ENCODE measurements at places on chromosomes 2 and 18.

- no peak for DNase-seq
Observed at GRCh38 chr2:70828914-70829824, 6.4 kb downstream of the CD207 start.

DNA sequence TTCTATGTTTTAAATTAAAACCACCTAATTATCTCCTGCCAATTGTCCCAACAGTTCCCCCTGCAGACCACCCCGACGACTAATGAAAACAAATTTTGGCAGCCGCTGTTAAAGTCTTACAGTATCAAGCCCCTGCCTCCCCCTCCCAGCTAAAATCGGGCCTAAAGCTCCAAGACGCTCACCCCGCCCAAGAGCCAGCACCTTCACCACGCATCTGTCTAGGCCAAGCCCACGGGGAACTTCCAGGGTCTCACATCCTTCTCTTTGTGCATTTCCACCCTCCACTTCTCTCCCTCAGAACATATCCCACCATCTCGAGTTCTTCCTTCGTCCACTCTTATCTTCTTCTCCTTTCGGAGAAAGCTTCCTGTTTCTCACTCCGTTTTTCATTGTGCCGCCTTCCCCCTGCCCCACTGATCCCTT, 445 bp downstream of the PRPF40A start:
- no peak for DNase-seq

DNA sequence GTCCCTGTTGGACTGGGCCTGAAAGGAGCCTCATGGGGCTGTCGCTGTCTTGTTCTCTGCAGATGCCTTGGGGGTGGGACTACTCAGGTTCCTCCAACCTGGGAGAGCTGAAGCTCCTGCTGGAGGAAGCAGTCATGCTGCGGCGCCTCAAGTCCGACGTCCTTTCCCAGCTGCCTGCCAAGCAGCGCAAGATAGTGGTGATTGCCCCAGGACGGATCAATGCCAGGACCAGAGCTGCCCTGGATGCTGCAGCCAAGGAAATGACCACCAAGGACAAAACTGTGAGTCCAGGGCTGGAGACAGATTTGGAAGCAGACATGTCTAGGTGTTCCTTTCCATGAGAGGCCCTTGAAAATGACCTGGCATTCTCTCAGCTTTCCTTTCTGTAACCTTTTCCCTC, 38.5 kb downstream of the SMARCAL1 start:
- DNase-seq = no peak

DNA sequence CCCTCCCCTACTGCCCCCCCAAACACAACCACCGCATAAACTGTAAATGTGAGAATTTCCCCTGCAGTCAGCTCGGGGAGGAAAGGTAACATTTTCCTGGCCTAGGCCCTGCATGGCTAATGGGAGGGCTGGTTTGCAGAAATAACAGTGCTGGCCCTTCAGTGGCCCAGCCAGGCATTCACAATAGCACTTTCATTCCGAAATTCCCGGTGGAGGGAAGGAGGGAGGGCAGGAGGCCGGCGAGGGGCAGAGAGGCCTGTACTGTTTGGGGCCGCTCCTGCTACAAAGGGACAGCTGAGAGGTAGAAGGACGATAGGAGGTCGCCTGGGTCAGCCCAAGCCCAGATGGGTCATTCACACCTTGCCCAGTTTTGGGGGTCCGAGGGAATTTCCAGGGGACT, 11.3 kb downstream of the CYP26B1 start:
- peak; percentile 69 for DNase-seq

- DNase-seq = peak; percentile 75
Observed at GRCh38 chr2:239561446-239562001, 160.7 kb upstream of the HDAC4 start.

DNA sequence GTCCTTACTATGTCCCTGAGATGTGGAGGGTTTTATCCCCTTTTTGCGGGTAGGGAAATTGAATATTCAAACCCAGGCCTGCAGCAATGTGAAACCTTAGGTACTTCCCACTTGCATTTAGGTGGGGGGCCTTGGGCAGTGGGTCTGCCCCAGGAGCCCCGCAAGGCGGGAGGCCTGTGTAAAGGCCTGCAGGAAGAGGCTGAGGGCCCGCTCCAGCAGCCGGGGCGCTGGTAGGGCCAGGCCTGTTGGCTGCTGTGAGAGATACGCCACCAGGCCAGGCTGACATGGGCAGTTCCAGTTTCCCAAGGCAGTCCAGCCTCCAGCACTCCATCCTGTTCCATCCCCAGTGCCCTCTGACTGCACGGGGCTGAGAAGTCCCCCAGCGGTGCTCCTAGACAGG, 64.2 kb downstream of the GBX2 start:
- no peak for DNase-seq

DNA sequence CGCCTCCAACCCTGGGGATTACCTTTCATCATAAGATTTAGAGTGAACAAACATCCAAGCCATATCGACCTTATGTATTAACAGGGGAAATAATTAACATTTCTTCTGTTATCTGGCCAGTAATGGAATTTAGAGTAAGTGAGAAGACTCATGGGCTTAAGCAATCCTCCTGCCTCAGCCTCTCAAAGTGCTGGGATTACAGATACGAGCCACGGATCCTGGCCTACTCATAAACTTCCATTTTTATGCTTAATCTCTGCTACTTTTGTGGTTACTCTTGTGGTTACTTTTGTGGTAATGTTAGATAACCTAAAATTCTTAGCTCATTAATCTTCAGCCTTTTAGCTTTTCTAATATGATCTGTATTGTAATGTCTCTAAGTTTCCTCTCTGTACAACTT, 159.3 kb upstream of the SLC8A1 start:
- DNase-seq = no peak

- DNase-seq = no peak
Observed at GRCh38 chr18:24075767-24076597, 61.4 kb downstream of the TTC39C start.

- no peak for DNase-seq
Observed at GRCh38 chr2:11896386-11896785, 150.0 kb downstream of the LPIN1 start.

DNA sequence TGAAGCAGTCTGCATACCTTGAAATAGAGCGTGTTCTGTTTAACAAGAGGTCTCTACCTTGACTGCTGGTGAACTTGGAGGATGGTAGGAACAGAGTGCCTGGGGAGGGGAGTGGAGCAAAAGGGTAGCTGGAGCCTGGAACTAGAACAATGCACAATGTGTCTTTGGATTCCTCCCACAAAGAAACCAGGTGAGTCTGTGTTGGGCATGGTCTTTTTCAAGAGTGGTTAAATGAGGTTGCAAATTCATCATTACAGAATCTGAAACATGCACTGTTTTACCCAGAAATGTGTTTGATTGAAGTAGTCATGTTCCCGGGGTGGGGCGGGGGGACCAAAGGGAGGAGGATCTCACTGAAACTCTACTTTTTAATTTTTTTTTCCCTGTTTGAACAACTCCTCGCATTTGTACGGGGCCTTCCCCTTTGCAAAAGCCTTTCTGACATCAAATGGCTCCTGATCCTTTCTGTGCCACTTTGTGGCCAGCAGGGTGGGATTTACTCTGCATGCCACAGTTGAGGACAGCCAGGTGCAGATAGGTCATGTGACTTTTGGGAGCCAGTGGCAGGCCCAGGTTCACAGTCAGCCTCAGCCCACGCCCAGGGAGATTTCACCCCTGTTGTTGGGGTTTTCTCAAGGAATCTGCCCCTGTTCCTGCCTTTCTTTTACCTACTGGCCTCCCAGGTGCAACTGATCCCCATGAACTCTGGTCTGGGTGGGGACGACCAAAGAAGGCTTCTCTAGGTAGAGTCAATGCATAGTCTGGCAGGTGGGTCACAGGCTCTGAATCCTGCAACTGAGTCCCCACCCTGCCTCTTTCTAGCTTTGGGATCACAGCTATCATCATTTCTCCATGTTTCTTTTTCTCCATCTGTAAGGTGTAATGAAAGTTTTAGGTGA, 28.2 kb downstream of the MYCN start:
- DNase-seq = no peak

DNA sequence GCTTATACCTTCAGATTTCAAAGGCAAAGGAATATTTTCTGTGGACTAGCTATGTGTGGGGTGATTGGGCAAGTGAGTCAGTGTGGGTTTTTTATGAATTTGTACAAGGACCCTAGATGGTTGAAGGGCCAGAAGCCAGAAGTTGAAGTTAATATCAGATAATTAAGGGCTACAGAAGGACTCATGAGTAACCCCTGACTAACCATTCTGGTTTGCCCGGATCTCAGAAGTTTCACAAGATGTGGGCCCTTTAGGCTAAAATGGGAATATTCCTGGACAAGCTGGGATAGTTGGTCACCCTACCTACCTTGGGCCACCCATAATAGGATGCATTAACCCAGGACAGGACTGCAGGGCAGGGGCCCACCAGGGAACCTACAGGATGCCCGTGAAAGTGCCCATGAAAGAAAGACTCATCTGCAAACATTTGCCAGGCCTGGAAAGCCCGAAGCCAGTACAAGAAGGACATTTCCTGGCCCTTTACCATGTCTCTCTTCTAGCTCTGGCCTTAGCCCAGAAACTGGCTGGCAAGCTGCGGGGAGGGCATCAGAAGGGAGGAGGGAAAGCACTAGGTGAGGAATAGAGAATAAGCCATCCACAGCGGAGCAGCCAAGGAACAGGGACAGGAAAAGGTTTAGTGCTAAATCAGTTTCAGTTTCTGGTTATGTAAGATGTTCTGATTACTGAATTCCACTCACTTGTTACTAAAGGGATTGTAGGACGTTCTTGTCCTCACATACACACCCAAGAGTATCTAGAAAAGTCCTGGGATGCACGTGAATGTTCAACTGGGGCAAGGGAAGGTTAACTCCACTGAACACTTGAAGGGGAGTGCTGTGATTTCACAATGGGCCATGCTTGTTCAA, 33.6 kb downstream of the GCG start:
- DNase-seq = no peak

GRCh38 chr2:190235551-190236075, 84.0 kb downstream of the HIBCH start:
- DNase-seq = no peak

DNA sequence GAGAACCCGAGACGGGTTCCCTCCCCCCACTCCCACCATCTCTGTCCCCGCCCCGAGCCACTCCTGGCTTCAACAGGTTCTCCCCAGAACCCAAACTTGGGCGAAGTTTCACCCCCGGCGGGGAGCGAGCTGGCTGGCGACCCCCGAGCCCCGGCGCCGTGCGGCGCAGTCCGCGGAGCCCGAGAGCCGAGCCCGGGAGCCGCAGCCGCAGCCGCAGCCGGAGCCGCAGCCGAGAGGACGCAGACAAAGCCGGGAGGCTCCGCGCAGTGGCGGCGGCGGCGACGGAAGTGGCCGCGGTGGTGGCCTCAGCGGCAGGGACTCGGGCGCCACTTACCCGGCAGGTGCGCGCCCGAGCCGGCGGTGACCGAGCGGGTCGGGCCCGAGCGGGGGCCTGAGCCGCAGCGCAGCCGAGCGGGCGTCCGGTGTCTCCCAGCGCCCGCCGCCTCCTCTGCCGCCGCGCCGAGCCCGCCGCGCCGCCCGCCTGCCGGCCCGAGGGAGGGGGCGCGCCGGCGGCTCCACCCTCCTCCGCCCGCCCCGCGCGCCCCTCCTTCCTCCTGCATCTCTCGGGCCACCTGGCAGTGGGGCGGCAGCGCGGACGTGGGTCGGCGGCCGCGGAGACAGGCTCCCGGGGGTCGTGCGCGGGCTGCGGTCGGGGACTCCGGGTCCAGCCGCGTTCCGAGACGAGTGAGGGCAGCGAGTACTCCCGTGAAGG, at the start of gene ECEL1:
Gene ECEL1 (minus strand): TSS at position 450 of the 712 bp plus-strand sequence. CDS start 1,181 bp downstream, outside the sequence.
- no peak for DNase-seq

DNA sequence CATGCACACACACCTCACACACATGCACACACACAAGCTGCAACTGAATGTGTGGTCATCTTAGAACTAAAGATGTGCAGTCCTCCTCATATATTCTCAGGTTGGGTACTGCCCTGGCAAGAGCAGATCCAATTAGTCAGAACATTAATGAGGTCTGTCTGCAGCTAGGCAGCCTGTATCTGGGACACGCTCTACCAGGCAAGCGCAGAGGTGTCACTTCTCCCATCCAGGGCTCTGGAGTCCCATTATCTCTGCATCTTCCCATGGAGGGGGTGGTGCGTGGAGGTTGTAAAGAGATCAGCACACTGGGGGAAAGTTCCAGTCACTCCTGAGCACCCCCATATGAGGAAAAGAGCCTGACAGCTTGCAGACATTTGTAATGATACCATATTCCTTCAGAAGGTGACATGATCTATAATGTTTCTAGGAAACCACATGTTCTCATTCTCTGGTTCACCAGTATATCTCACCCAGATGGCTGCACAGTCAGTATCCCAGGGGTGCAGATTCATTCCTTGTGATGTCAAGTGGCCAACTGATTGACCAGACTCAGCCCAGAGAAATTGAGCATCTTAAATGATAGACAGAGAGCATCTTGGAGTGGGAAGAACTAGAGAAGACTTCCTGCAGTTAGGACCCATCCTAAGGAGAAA, 95.4 kb downstream of the RTN4 start:
- no peak for DNase-seq

- no peak for DNase-seq
Observed at GRCh38 chr2:108228006-108228405, 11.8 kb upstream of the SULT1C3 start.

DNA sequence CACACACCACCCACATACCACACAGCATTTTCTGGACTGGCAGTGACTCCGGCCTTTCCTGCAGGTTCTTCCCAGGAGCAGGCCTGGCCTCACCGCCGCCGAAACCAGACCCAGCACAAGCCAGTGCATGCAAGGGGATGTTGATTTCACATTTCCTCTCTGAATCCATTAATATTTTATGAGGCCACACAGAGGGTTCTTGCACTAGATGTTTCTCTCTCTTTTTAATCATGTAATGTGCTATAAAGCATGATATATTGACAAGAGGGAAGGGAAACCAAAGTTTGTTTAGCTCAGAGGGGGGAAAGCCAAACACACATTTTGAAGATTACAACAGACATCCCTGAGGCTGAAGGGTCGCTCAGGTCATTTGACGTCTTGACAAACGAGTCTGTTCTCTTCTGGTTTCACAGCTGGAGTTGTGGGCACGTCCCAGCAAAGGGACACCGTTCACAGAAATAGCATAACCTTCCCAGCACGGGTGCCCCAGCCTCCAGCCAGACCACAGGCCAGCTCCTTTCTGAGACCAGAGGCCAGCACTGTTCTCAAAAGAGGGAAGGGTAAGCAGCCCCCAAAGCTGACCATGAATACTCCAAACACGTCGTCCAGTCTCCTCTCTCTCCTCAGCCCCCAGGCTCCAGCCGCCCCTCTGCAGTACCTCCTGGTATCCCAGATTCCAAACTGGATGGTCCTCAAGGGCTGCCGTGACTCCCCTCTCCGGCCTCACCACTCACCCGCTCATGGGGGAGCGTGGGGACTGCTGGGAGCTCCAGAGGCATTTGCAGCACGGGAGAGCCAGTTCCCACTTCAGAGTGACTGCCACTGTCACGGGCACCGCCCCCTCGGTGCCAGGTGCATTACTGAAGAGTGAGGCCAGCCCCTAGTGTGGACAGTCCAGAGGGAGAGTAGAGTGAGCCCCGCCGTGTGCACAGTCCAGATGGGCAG, 340.3 kb upstream of the SALL3 start:
- DNase-seq = no peak

All from right forelimb (tissue), 1 donor.